ENCODE measurements at places on chromosomes 3 and 15.

- DNase-seq = no peak
Measured at GRCh38 chr3:48478626-48479555, 25.1 kb downstream of the SHISA5 start.

DNA sequence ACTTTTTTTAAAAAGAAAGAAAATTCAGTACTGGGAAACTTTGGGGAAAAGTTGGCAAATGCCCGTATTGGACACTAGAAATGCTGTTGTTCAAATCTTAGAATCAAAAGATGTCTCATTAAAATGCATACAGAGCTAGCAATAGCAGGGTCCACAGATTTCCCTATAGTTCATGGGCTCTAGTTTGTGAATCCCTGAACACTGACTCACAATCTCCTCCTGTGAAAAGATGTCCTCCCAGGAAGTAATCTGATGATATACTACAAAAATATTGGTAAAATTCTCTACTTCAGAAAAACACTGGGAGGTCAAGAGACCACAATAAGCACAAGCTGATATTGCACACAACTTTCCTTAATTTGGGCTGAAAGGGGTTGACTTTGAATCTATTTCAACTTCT, 568.4 kb upstream of the ZNF385D start:
- peak; percentile 18 for DNase-seq

DNA sequence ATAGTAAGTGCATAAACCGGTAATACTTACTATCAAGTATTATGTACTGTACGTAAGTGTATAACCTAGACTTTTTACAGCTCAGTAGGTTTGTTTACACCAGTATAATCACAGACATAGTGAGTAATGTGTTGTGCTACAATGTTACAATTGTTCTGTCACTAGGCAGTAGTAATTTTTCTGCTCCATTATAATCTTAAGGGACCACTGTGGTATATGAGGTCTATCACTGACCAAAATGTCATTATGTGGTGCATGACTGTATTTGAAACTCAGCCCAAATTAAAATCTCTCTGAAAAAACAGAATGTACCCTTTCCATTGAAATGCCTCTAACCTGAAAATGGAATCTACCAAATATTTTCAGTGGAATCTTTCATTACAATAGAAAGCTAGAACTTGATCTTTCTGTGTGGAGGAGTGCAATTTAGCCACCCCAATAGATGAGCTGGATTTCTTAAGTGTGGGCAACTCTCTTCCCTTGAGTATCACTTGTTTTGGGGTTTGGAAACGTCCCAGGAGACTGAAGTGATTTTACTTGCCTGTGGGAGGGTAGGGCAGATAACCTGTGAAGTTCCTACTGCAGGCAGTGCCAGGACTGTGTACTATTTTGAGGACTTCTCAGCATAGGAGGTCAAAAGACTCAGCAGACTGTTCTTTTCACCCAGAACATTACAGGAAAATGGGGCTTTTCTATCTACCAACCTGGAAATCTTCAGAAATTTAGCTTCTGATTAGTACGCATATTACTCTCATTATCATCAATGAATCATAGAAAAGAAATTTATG, 50.9 kb downstream of the FAM98B start:
- DNase-seq = peak; percentile 2

DNA sequence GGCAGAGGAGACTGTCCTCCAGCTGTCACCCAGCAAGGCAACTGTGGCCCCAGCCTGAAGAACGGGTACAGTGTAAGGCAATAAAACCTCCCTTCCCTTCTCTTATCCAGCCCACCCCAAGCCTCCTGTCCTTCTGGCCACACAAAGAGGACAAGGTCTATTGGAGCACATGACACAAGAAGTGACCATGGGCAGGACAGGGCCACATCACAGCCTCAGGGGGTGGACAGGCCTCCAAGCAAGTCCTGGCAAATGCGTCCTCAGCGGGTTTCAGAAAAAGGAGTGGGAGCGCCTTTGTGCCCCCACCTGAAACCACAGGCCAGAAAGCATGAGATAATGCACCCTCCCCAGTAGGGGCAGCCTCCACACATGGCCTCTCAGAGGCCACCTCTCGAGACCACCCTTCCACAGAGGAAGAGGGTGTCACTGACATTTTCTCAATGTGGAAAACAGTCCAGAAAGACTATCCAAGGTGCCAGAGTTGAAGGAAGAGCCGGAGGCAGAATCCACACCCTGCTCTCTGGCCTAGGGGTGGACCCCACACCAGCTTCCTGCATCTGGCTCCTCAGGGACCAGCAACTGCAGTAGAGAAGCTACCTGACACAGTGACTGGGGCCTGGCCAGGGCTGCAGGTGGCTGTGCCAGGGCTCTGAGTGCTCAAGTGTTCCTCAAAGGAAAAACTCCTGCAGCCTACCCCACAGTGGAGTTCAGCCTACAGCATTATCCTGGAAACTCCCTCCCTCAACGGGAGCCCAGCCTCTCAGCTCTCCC, 43.9 kb downstream of the CCDC12 start:
- DNase-seq = no peak

- no peak for DNase-seq
Measured at GRCh38 chr15:63196842-63197241, 7.4 kb downstream of the RAB8B start.

GRCh38 chr3:99565331-99565730, 73.1 kb upstream of the COL8A1 start:
- DNase-seq = no peak

GRCh38 chr3:4992118-4992517, 12.9 kb downstream of the BHLHE40 start:
- DNase-seq = no peak

DNA sequence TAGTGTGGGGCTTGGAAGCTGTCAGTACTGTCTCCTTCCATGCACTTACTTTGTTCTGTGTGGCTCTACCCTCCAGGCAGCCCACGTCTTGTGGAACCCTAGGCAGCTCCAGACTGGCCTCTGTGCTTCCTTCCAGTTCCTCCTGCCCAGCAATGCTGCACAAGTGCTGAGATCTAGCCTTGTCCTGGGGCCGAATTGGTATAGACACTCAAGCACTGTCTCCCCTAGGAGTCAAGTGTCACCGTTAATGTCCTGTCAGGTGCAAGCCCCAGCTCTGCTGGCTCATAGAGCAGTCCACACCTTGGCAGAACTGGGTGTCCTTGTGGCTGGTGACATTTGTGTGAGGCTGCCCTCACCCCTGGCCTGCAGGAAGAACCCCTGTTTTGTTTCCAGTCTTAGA, 130.1 kb downstream of the EEFSEC start:
- DNase-seq = no peak

GRCh38 chr3:148711981-148712666, 14.4 kb downstream of the AGTR1 start:
- DNase-seq = peak; percentile 3

GRCh38 chr3:179029096-179029495, 42.5 kb downstream of the ZMAT3 start:
- DNase-seq = no peak

DNA sequence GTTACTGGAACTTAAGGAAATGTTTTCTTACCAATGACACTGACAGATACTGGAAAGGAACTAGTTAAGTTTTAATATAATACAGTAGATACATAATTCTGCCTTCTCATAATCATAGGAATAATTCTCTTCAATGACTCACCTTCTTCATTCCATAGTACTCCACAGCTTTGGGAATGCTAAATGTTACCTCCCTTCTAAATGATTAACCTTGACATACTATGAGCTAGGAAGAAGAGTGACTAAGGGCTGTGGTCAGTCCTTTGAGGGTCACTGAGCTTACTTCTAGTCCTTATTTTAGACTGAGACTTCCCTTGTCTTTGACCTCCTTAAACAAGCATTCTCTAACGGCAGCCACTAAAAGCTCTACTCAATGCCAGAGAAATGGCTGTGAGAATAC, 69.6 kb upstream of the PPIB start:
- peak; percentile 47 for DNase-seq

- peak; percentile 95 for DNase-seq
Measured at GRCh38 chr3:129602730-129603560, 3.5 kb downstream of the PLXND1 start.

DNA sequence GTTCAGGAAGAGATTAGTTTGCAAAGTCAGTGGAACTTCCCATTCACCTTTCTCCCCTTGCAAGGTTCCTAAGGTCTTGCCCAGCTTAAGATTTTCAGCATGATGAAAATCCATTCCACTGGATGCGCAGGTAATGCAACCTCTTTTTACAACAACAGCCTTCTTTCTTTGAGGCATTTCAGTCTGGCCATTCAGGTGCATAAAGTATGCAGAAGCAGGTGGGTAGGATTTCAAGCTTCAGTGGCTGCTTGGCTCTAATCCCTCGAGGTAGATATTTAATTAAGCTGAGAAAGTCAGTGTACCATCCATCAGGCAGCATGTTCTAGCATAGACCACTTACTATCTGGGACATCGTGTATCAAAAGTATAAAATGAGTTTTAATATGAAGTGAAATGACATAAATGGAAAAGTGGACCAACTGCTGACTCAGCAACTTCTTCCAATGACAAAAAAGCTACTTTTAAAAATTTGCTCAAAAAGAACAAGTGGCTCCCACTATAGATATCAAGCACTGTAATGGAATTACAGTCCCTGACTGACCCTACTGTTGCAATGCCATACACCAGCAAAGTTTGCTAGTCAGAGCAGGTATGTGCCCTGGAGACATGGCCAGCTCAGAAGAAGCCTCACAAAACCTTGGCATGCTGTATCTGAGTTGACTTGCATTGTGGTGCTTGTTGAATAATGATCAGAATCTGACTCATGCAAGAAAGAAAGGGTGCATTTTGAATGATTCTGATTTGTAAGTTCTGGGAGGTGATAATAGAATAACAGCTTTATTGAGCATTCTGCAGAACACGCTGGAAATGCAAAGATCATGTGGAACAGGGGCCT, 459.9 kb upstream of the MCTP2 start:
- no peak for DNase-seq

- no peak for DNase-seq
Measured at GRCh38 chr3:43096761-43097160, 9.1 kb downstream of the POMGNT2 start.

DNA sequence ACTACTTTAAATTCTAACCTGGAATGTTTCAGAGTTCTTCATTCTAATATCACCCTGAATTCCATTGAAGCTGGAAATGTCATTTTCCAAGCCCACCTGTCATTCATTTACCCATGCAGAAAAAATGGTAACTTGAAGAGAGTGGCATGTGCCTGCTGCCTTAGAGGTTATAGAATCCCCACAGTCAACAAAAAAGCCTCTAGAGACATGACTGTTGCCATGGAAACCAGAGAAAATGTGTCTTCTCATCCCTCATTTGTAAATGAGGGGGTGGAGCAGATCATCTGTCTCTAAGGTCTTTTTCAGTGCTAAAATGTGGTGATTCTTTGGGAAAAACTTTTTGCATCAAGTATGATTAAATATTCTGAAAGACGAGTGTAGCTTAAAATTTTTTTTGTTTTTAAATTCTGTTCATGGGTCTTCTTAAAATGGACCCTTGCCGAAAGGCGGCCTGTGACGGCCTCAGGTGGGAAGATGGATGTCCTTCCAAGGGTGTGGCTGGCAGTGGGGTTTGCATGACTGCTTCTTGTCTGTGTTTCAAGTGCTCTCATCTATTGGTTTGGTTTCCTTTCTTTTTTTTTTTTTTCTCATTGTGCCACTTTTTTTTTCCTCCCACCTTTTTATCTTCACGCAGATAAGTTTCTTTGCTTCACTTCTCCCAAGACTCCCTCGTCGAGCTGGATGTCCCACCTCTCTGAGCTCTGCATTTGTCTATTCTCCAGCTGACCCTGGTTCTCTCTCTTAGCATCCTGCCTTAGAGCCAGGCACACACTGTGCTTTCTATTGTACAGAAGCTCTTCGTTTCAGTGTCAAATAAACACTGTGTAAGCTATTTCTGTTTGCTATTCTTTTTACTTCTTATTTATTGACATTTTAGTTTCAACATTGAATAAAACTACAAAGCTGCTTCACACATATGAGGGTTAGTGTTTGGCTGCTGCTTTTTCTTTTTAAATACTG, 23.0 kb downstream of the TPM1 start:
- DNase-seq = peak; percentile 7

DNA sequence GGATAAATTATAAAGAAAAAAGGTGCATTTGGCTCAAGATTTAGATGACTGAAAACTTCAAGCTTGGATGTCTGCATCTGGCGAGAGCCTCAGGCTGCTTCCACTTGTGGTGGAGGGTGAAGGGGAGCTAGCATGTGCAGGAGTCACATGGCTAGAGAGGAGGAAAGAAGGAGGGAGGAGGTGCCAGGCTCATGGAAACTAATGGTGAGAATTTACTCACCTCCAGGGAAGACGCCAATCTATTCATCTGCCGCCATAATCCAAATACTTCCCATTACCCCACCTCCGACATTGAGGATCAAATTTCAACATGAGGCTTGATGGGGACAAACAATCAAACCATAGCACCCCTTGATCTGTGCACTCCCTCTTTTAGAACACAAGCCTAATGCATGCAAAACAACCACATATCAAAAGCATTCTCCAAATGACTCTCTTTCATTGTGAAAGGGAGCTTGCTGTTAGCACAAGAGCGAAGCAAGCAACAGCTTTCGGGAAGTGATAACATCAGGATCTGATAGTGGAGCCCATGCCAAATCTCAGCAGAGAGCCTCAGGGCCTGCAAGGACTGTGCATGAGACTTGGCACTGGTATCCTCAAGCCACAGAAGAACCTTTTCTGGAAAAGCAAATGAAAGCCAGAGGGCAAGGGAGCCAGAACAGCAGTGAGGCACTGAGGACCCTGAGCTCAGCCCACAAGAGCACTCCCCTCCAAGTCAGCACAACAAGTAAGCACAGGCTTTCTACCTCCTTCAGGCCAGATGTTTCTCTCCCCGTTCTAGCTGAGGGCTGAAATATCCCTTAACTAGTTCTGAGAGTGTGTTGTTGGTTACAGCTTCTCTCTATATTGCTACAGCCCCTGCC, 50.2 kb upstream of the THBS1 start:
- DNase-seq = peak; percentile 12

DNA sequence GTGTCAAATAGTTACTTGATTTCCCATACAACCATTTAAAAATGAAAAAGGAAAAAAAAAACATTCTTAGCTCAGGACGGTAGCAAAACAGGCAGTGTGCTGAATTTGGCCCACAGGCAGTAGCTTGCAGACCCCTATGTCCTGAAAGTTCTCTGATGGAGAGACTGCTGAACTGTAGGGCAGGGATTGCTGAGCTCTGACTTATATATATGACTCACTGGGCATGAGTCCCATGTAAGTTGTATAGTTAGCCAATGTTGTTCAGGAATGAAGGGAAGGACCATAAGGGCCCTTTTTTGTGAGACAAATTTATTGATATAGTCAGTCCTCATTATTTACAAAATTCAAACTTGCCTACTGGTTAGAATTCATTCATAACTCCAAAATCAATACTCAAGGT, 36.9 kb upstream of the FRMD4B start:
- DNase-seq = peak; percentile 68

DNA sequence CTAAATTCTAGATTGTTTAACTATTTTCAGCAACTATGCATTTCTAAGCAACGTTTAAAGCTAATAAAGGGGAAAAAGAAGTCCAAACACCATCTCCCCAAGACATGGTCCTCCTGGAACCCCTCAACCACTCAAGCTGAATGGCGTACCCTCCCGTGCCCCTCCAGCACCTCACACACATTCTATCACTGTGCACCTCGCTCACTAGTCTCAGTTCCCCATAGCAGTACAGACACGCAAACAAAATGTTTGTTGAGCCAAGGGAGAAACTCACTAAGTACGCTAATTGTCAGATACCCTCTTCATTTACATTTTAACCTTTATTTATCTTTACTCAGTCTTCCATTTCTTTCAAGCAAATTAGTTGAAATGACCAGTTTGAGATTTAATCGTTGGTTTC, 48.8 kb downstream of the ACAP2 start:
- no peak for DNase-seq

- DNase-seq = peak; percentile 37
Measured at GRCh38 chr3:5136211-5136918, 14.3 kb downstream of the ARL8B start.

- DNase-seq = no peak
Measured at GRCh38 chr3:9703736-9704346, at the start of gene CPNE9. Gene CPNE9, plus strand, starts transcription at chr3:9703833. Its CDS starts 164 bp downstream, at chr3:9703997.

GRCh38 chr15:68413363-68414205, 18.4 kb downstream of the ITGA11 start:
- no peak for DNase-seq
